NCI-H2029 (cell line): ENCODE measurements at places on chromosomes 11 and 22.

GRCh38 chr11:1168721-1169161 is 11.0 kb downstream of the MUC5AC start:
- no peak for DNase-seq

DNA sequence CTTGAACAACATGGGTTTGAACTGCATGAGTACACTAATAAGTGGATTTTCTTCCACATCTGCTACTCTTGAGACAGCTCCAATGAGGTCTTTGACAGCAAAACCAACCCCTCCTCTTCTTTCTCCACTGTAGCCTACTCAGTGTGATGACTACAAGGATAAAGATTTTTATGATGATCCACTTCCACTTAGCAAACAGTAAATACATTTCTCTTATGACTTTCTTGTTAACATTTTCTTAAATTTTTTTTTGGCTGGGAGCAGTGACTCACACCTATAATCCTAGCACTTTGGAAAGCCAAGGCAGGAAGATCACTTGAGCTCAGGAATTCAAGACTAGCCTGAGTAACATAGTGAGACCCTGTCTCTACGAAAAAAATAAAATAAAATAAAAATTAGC is 9.9 kb upstream of the EIF4G2 start:
- no peak for DNase-seq

GRCh38 chr11:70488171-70488703 is 89.9 kb downstream of the CTTN start:
- DNase-seq = no peak

GRCh38 chr11:134509381-134510232 is 97.6 kb upstream of the B3GAT1 start:
- no peak for DNase-seq

DNA sequence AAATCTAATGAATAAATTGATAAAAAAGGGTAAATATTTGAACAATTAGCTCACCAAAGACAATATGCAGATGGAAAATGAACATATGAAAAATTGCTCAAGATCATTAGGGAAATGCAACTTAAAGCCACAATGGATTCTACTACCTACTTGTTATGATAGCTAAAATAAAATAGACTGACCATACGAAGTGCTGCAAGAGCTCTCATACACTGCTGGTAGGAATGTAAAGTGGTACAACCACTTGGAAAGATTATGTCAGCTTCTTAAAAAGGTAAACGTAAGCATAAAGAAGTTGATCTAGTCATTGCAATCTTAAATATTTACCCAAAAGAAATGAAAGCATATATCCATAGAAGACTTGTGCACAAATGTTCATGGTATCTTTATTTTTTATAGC is 504.2 kb upstream of the ARHGAP42 start:
- DNase-seq = no peak

GRCh38 chr22:19852177-19852781 is 2.4 kb downstream of the GNB1L start:
- DNase-seq = no peak

GRCh38 chr11:57432714-57433163 is 5.8 kb upstream of the SLC43A3 start:
- no peak for DNase-seq

DNA sequence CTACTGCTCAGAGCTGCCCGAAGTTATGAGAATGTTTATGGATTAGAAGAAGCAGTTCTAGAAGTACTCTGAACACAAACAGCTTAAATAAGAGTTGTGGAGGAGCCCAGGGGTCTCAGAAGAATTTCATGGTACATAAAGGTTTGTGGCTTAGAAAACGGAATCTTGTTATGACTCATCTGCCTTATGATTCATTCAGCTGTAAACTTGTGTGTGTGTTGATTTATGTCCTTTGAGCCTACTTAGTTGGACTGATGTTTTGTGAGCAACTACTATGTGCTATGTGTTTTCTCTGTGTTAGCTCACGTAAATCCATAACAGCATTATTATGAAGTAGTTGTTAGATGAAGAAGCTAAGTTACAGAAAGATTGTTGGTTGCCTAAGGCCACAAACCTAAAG is 203.7 kb downstream of the PGR start:
- DNase-seq = no peak

DNA sequence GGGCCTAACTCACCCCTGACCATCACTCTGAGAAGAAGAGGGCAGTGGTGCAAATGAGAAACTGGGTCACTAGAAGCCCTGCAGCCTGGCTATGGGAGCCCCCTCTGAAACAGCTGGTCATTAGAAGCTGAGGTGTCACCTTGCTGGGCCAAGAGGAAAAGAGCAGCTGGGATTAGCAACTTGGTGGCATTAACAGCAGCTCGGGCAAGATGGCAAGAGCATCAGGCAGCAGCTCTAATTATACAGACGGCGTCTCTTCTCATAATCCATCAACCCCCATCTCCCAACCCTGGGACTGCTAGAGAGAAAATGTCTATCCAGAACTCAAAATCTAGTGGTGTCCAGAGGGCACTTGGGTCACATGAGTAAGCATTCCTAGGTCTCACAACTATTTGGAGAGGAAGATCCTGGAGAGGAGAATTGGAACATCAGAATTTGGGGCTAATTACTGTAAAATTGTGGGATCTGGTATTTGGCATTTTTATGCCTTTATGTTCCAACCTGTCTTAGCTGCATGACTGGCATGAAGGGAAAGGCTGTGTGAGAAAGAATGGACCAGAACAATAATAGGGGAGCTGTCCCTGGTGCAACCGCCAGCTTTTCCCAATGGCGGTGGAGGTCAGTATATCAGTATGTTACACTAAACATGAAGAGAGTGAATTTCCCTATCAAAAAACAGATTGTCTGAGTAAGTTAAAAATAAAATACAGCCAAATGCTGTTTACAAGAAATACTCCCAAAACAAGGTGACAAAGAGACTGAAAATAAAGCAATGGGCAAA is 7.6 kb upstream of the LMO1 start:
- DNase-seq = no peak

- no peak for DNase-seq
Observed at GRCh38 chr11:92357344-92357743, 132.7 kb downstream of the FAT3 start.

- DNase-seq = no peak
Observed at GRCh38 chr11:4881188-4881587, 512 bp upstream of the OR51T1 start.

DNA sequence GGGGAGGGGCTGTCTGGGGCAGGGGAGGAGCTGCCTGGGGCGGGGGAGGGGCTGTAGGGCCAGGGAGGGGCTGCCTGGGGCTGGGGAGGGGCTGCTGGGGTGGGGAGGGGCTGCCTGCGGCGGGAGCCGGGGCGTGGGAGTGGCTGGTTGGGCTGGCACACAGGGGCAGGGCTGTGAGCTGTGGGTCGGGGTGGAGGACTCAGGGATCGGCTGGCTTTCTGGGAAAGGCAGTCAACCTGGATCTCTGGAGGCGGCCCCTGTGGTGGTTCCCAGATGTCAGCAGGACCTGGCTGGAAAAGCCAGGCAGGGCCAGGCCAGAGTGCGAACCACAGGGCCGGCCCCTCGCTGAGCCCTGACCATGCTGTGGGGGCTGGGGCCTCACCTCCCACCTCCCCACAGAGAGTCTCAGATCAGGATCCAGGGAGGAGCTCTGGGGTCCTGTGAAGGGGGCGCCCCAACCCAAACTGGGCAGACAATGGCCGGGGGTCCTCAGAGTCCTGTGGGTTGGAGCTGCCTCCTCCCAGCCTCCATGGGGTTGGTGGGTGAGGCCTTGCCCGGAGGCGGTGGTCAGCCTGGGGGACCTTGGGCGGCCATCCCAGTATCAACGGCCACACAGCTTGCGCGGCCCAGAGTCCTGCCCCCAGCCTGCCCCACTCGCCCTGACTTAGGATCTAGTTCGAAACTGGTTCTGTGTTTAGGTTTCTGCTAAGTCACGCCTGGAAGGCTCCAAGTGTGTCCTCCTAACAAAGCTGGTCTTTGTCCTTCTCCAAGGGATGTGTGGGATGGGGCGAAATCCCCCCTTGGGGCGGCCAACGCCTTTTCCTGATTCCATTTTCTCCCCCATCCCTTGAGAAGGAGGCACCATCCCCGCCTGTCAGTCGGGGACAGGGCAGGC is 1.9 kb downstream of the MUC5B start:
- DNase-seq = no peak

DNA sequence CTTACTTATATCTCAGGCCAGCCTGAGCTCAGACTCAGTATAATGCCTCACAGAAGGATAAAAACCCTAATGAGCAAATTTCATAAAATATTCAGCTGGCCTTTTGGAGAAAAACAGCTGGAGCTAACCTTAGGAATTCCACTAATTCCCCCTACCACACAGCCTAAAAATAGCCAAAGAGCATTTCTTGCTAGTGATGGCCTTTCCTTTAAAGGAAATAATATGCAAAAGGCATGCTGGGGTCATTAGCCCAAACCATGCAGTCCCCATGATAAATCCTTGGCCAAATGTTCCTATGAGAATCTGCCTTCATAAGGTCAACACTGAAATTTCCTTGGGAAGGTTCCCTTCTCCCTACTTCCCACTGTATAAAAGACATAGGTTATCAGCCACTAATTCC is 38.2 kb downstream of the SYTL2 start:
- no peak for DNase-seq

GRCh38 chr11:11857769-11858168 is 16.0 kb downstream of the USP47 start:
- peak; percentile 67 for DNase-seq

- no peak for DNase-seq
Observed at GRCh38 chr22:26303475-26303874, 125.6 kb upstream of the ASPHD2 start.

DNA sequence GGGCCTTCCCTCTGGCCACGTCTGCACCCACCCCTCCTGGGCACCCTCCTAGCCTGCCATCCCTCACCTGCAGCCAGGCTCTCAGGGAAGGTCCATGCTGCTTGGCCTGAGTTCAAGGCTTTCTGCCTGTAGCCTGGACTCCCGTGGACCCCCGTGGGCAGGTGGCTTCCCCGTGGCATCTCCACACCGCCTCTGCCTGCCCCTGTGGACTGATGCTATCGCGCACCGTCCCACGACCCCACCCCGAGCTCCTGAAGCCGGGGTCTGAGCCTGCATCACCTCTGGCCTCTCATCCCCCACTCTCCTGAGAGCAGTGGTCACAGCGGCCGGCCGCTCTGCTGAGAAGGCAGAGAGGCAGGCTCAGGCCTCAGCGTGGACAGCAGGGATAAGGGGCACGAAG is 4.5 kb downstream of the IFITM5 start:
- DNase-seq = no peak

DNA sequence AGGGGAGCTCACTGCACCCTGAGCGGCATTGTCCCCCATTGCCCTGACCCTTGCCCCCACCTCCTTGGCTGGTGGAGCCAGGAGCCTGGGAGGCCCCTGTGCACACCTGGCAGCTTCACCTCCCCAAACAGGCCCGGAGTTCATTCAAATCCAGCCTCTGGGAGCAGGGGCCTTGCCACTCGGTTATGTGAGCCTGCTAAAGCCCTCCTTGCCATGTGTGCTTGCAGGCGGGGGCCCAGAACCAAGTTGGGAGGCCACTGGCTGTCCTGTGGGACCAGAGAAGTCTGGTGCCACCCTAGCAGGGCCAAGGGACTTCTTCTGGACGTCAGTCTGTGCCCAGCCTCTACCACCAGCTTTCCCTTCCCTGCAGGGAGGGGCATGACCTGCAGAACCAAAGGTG is 48.9 kb downstream of the NFAM1 start:
- DNase-seq = no peak

GRCh38 chr11:86179646-86180064 is 64.9 kb upstream of the EED start:
- DNase-seq = no peak

DNA sequence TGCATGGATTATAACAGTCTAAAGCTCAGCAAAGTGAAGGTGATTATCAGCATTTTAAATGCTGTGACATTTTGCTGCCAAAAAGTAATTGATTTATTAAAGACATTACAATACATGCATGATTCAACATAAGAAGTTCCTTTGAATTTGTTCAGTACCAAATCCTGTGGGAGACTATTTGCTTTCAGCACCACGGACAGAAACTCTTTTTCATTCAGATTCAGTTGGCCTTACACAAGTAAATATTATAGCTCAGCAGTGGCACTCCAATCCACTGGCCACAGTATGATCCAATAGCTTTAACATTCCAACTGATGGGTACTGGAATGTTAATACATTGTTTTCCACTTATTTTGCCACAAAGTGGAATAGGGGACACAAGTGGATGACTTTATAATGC is 806.7 kb downstream of the NTM start:
- no peak for DNase-seq

GRCh38 chr11:9219572-9219971 is 45.6 kb downstream of the DENND5A start:
- DNase-seq = no peak

- DNase-seq = peak; percentile 61
Observed at GRCh38 chr22:19178657-19179496, at the start of gene SLC25A1. Gene SLC25A1, minus strand, starts transcription at chr22:19178736. Its CDS starts 63 bp downstream, at chr22:19178673.

DNA sequence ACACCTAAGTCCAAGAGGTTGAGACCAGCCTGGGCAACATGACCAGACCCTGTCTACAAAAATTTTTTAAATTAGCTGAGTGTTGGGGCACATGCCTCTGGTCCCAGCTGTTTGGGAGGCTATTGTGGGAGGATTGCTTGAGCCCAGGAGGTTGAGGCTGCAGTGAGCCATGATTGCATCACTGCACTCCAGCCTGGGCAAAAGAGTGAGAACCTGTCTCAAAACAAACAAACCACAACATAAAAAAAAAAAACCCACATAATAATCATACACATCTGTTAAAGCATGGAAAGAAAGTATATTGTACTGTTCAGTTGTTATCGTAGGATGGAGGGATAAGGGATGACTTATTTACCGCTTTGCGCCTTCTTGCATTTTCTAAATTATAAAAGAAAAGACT is 35.9 kb upstream of the GRK2 start:
- no peak for DNase-seq

DNA sequence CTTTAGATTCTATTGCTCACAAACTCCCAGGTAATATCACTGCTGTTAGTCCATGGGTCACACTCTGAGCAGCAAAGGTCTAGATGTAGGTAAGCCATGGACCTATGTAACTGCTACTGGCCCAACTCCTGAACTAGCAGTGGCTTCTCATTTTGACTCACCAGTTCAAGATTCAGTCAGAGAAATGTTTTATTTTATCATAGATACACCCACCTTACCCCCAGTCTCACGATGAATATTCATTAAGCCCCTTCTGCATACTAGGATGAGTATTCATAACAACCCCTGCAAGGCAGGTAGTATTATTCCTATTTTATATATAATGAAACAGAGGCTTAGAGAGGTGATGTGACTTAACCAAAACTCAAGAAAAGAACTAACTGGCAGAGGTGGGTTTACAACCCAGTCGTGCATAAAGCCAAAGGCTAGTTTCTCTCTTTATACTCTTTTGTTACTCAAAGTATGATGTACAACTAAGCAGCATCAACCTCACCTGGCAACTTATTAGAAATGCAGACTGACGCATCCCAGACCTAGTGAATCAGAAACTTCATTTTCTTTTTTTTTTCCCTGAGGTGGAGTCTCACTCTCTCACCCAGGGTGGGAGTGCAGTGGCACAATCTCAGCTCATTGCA is 957.6 kb upstream of the CCDC90B start:
- DNase-seq = no peak
